ENCODE measurements at places on chromosomes 7 and 10. TPM values are rescaled to one million over a fixed set of nuclear protein-coding genes. Genes with fewer than 3 reads are reported as not detected.

MYO1G gene
- total RNA-seq, result 0.13 TPM

PRKG1 gene
- total RNA-seq, result 6.2 TPM

RBM20 gene
- total RNA-seq, result 1.2 TPM

TBC1D12 gene
- 7.8 TPM for total RNA-seq

DNAH11 gene
- total RNA-seq, result 1.2 TPM

OPALIN gene
- total RNA-seq, result not detected

MCM10 gene
- 10.5 TPM for total RNA-seq

ICA1 gene
- total RNA-seq, result 3.1 TPM

GPR15LG gene
- not detected for total RNA-seq

SMIM30 gene
- total RNA-seq, result 68.7 TPM

IRF5 gene
- 0.39 TPM for total RNA-seq

All from epithelial cell of alveolus of lung (primary cell).